Activated gamma-delta T cell treated with anti-CD3 and anti-CD28 coated beads, Interleukin-2, amount 50 U/mL, for 16 hours (primary cell): ENCODE measurements at places on chromosomes 12 and 14.

DNA sequence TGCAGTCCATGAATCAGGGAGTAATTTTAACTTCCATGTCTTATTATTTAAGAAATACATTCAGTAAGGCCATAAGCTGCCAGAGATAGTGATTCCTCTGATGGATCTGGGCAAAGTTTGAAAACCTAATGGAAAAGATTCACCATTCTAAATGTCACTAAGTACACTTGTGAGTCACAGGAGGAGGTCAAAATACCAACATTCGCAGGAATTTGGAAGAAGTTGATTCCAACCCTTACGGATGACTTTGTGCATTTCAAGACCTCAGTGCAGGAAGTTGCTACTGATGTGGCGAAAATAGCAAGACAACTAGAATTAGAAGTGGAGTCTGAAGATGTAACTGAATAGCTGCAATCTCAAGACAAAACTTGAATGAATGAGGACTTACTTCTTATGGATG is 69.8 kb downstream of the OSBPL8 start:
- no peak for DNase-seq

GRCh38 chr12:1622406-1622805 is 6.6 kb upstream of the WNT5B start:
- DNase-seq: no peak

GRCh38 chr14:76931631-76932402 is 96.7 kb downstream of the IRF2BPL start:
- no peak for DNase-seq

GRCh38 chr12:63387771-63388170 is 236.8 kb upstream of the AVPR1A start:
- no peak for DNase-seq

DNA sequence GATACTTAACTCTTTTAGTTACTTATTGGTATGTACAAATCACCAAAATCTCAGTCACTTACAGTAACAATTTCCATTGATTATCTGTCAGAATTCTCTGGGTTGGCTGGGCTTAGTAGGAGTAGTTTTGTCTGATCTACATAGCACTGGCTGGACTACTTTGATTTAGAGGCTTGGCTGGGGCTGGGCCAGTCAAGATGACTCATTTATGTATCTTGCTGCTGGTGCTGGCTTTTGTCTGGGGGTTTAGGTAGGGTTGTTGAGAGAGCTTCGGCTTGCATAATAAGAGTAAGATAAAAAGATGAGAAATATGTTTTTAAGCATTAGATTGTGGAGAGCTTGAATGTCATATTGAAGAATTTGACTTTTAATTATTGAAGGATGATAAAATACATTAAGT is 1093.7 kb downstream of the SLC6A15 start:
- no peak for DNase-seq

- no peak for DNase-seq
Observed at GRCh38 chr14:28975084-28975483, 208.5 kb downstream of the FOXG1 start.

GRCh38 chr14:103071544-103072251 is 12.3 kb upstream of the LBHD2 start:
- DNase-seq: no peak

DNA sequence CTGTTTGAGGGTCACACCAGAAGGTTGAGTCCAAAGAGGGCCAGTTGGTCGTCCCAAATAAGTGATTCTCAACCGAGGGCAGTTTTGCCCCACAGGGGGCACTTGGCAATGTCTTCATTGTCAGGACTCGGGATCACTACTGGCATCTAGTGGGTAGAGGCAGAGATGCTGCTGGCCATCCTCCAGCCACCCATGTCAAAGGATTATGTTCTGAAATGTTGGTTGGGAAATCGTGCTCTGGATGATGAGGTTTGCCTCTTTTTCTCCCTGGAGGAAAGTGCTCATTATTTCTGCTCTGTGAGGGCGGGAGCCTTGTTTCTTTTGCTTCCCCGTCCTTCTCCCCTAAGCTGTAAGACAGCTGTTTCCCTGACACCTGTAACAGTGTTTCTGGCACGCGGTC is 3.6 kb downstream of the ZNF839 start:
- DNase-seq: no peak
